Renal pelvis (tissue), 12 donors: ENCODE measurements at places on chromosomes 11 and 22. TPM values are rescaled to one million over a fixed set of nuclear protein-coding genes. Genes with fewer than 3 reads are reported as not detected.

- no peak for DNase-seq
Observed at GRCh38 chr11:94457118-94458029, 36.3 kb downstream of the MRE11 start.

PGA3 gene
- polyA plus RNA-seq = 0.30 TPM

- DNase-seq = no peak
Observed at GRCh38 chr22:35686298-35686697, 31.4 kb upstream of the APOL5 start.

- no peak for DNase-seq
Observed at GRCh38 chr11:122656631-122657101, 1.1 kb downstream of the UBASH3B start.

- DNase-seq = no peak
Observed at GRCh38 chr11:66884443-66884842, 27.6 kb downstream of the LRFN4 start.

DNA sequence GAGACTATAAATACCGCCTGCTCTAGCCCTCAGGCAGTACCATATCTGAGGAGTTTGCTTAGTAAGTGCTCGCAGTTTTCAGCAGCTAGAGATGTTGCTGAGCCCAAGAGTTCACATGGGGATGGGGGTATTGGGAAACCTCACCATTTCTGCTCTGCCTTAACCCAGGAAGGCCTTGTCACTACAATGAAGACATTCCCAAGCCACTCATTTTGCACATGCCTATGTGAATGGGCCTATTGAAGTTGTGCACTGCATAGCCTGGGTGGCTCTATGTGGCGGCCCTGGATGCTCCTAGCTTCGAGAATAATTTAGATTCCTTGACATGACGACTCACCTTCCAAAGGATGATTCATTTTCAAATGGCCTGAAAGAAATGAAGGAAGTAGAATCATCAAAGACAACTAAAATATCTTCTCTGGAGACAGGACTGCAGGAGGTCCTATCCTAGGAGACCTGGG lies 163.4 kb downstream of the ADAMTS15 start:
- no peak for DNase-seq

WNT7B gene
- polyA plus RNA-seq = 11.1 TPM

- no peak for DNase-seq
Observed at GRCh38 chr11:56345739-56346138, at the start of gene OR8K1. TSS of gene OR8K1 (plus strand) at chr11:56346039. CDS start at chr11:56346039, 0 bp downstream.

APOL1 gene
- polyA plus RNA-seq = 8.3 TPM

GRCh38 chr22:19002684-19003038 lies 66.6 kb upstream of the PRODH start:
- DNase-seq = no peak

MRGPRF gene
- 28.3 TPM for polyA plus RNA-seq

- no peak for DNase-seq
Observed at GRCh38 chr11:132686886-132687285, 845.4 kb downstream of the OPCML start.

- no peak for DNase-seq
Observed at GRCh38 chr11:38547462-38547861, 1949.4 kb upstream of the RAG2 start.

- DNase-seq = no peak
Observed at GRCh38 chr11:5923794-5924193, 18.3 kb upstream of the OR56A3 start.

C11orf97 gene
- 0.42 TPM for polyA plus RNA-seq

SHANK3 gene
- polyA plus RNA-seq = 27.2 TPM

C11orf87 gene
- polyA plus RNA-seq = 0.23 TPM

FIBIN gene
- 15.0 TPM for polyA plus RNA-seq
